Left lung (tissue), 14 donors: ENCODE measurements at places on chromosomes 2 and 18. TPM values are rescaled to one million over a fixed set of nuclear protein-coding genes. Genes with fewer than 3 reads are reported as not detected.

- no peak for DNase-seq
These were observed 30.2 kb downstream of the TGFBRAP1 start for GRCh38 chr2:105299290-105299689.

GRCh38 chr2:164203131-164203530 is 418.2 kb downstream of the GRB14 start:
- DNase-seq: no peak

- DNase-seq: no peak
These were observed 182.6 kb downstream of the GULP1 start for GRCh38 chr2:188474316-188474715.

SERPINB10 gene
- total RNA-seq: 0.58 TPM

SLC4A5 gene
- 8.2 TPM for total RNA-seq

DNA sequence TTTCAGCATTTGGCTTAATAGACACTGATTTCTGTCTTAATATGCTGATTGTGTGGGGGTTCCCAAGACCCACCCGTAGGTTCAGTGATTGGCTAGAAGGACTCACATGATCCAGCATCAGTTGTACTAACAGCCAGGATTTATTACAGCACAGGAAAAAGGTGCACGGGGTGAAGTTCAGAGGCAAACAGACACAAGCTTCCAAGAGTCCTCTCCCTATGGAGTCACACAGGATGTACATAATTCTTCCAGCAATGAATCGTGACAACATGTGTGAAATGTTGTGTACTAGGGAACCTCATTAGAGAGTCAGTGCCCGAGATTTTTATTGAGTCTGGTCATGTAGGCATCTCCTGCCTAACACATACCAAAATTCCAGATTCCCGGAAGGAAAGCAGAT is 52.8 kb downstream of the GALNT1 start:
- DNase-seq: no peak

FEV gene
- total RNA-seq: not detected

- no peak for DNase-seq
These were observed 16.4 kb upstream of the ARMC9 start for GRCh38 chr2:231181860-231182512.

- no peak for DNase-seq
These were observed 88.7 kb downstream of the SLC8A1 start for GRCh38 chr2:40363231-40363630.

DNA sequence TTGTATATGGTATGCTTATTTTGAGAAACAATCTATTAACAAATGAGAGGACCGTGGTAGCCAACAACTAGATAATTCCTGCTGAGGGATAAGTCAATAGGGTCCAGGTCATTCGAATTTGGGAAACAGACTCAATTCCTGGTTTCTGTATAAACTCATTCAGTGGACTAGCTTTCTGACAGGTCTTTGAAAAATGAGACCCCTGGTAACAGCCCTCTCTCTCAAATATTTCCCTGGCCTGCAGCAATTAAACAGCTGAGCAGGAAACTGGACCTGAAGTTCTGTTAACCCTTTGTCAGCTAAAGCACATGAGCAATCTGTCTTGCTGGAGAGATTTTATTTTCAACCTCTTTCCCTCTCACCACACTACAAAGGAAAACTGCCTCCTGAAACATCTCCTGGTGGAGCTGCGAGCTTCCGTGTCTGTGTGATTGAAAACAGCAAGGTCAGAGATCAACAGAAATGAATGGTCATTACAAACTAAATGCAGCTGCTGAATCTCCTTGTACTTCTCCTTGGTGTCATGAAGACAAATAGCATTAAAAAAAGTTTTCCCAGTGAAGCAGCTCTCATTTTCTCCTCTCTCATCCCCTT is 70.3 kb upstream of the CCDC85A start:
- DNase-seq: no peak

GRCh38 chr18:5628512-5629255 is 84.9 kb upstream of the EPB41L3 start:
- peak; percentile 48 for DNase-seq

LONRF2 gene
- 3.8 TPM for total RNA-seq

DNA sequence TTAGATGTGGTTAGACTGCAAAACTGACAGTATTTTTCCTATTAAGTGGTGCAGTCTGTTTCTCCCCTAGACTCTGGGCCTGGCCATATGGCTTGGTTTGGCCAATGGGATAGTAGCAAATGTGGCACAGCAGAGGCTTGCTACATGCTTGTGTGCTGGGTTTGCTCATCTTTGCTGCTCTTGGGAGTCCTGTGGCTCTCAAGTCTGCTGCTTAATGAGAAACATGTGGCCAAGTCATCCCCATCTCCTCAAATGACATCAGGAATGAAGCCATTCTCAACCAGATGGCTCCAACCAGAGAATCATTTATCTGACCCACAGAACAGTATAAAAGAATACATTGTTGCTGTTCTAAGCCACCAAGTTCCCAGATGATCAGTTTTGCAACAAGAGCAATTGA is 57.1 kb upstream of the PAX3 start:
- no peak for DNase-seq

LHCGR gene
- 0.13 TPM for total RNA-seq
